ENCODE measurements at places on chromosomes 3 and 15.

GRCh38 chr15:33215941-33216872 lies 21.7 kb upstream of the FMN1 start:
- ATAC-seq = no peak

DNA sequence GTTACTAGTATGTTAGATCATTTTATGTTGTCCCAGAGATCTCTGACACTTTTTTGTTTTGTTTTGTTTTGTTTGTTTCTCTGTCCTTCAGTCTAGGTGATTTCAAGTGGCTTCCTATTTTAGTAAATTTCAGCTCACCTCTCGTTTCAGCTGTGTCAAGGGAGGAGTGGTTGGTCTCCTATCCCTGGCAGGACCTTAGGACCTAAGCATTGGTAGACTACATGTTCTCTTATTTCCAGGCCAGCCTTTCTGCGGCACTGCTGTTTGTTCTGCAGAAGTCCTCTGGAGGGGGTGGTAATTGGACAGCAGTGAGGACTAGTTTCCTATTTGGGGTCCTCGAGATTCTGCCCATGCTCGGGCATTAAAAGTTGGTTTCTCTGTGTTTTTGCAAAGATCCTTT lies 31.8 kb downstream of the MGA start:
- ATAC-seq = no peak

- no peak for ATAC-seq
Observed at GRCh38 chr3:5977331-5977730, 789.8 kb downstream of the EDEM1 start.

GRCh38 chr15:77670558-77671361 lies 38.0 kb upstream of the LINGO1 start:
- no peak for ATAC-seq

- no peak for ATAC-seq
Observed at GRCh38 chr3:55607844-55608243, 120.7 kb upstream of the WNT5A start.

DNA sequence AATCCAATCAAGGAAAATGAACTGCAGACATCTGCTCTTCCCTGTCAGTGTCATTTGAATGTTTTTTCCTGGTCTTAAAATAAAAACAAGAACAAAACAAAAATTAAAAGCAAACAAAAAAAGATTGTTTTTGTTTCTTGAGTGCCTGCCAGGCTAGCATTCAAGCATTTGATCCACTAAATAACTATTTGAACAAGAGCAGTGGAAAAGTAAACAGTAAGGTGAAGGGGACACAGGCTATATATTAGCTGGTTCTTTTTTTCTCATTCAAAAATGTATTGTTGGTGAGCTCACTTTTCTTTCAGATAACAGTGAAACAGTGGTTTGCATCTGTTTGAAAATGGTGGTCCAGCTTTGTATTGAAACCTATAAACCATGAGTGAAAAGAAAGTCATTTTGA lies 586.9 kb upstream of the SGO1 start:
- ATAC-seq = no peak

- peak; percentile 97 for ATAC-seq
Observed at GRCh38 chr3:188553569-188553968, 399.6 kb downstream of the LPP start.

DNA sequence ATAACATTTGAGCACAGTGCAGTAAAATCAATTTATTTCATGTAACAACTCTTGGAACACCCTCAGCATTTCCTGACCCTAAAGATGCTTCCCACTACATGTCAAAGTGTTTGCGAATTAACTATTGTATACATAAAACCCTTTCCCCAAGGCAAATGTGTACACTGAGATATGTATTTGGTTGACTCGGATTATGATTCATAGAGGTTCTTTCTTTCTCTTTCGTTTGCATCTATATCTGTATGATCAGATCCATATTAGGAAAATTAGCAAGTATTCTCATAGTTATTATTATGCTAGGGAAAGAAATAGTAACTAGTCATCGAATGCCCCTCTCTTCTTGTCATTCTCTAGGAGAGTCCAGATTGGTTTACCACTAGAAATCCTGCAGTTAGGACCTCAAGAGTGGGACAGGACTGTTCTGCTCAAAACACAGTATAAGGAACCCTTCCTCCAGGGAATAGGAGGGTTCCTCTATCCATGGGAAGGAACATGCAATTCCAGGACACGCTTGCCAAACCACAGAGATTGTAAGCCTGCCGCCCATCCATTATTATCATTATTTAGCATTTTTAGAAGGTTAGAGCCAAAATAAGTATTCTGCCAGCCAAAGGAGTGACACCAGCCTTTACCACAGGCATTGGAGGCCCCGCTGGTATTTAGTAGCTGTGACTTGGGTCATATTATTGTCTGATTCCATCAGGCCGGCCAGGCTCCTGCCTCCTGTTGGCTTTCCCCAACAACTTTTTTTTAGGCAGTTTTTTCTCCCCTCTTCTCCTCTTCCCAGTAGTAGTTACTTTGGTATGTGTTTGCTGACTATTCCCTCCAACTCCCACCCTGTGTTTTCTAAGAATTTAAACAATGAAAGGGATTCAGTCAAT lies 100.7 kb downstream of the GALK2 start:
- ATAC-seq = peak; percentile 50

- no peak for ATAC-seq
Observed at GRCh38 chr15:92580933-92581445, 74.6 kb downstream of the FAM174B start.

DNA sequence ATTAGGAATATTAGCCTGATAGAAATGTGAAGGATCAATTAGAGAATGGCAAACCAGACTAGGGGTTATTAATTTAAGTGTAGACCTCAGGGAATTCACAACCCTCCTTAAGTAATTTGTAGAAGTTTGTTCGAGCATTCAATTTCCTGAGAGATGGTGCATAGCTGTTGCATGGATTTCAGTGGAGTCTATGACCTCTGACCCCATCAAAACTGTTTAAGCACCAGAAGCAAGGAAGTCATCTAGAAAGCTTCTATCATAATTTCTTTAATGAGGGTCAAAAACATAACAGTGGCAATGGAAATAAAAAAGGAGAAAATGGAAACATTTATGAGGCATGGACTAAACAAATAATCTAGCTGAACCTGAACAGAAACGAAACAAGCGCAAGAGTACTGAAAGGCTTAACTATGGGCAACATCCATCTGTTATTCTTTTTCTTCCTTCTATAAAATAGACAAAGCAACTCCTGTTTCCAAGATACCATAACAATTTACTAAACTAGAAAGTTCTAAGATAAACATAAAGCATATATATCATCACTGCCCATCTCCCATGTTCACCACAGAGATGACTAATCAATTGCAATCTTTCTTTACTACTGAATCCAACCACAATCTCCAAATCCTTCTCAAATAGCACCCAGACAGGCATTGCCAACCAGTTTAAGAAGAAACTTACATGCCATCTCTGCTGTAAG lies 151.4 kb downstream of the THRB start:
- peak; percentile 32 for ATAC-seq

DNA sequence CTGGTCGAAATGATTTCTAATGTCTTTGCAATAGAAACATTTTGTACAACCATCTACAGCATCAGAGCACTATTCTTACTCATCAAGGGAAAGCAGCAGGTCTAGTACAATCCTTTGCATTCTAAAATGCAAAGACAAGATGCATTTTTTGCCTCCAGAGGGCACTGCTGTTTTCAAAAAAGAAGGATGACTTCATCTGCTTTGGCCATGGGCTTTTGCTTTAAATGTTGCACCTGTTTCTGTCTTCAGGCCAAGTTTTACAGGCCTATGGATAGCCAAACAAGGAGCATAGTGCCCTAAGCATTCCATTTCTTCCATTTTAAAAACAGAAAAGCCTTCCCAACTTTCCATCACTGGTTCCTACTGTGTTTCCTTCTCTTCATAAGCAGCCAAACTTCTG lies 3.4 kb downstream of the PARP9 start:
- peak; percentile 44 for ATAC-seq

GRCh38 chr3:114451051-114451451 lies 157.2 kb downstream of the TIGIT start:
- no peak for ATAC-seq

DNA sequence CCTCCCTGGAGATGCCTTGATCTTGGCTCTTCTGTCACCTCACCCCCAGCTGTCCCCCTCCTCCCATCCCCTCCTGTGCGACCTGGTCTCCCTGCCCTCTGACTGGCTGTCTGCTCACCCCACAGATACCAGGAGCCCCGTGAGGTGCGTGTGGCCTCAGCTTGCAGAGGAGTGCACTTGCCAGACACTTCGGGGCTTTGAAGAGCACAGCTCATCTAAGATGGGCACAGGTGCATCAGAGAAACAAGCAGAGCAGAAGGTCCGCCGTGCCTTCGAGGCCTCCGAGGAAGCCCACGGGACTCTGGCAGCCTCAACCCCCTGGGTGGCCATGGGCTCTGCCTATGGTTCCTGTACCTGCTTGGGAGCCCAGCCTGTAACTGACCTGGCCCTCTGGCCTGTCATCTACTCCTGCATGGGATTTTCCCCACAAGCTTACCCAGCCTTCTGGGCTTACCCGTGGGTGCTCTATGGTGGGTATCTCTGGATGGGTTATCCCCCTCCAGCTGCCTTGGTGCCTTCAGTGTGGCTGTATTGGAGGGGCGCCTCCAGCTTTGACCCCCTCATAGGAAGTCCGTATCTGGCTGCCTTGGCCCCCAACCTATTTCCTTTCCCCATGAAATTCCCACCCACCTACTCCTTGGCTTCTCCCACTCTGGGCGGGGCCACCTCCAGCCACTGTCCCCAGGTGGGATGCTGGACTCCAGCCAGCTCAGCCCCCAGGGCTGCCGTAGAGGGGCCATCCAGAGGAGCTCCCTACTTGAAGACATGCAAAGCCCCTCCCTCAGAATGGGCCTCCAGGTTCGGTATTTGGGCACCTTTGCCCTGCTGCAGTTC lies 3.8 kb downstream of the PRR23E start:
- ATAC-seq = no peak

- no peak for ATAC-seq
Observed at GRCh38 chr3:152480282-152480953, 211.7 kb downstream of the MBNL1 start.

- ATAC-seq = no peak
Observed at GRCh38 chr3:58667704-58668103, 1.1 kb upstream of the FAM3D start.

DNA sequence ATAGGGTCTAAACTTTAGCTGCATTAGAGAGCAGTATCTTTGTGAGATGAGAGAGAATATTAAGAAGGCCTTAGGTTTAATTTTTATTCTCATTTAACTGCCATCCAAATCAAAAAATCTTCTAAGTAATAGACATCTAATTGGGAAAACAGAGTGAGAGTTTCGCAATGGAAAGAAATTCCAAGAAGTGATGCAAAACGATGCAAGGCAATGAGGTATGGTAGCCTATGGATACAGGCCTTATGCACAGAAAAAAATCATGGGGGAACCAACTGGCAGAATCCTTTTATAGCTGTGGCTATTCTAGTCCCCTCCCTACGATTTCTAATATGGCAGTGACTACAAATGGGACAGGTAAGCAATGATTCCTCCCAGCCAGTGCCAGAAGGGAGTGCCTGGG lies 225.9 kb downstream of the GREM1 start:
- no peak for ATAC-seq

GRCh38 chr15:68818066-68818768 lies 2.5 kb downstream of the ANP32A start:
- ATAC-seq = peak; percentile 20

- ATAC-seq = no peak
Observed at GRCh38 chr3:43641306-43642114, 19.7 kb upstream of the ANO10 start.

DNA sequence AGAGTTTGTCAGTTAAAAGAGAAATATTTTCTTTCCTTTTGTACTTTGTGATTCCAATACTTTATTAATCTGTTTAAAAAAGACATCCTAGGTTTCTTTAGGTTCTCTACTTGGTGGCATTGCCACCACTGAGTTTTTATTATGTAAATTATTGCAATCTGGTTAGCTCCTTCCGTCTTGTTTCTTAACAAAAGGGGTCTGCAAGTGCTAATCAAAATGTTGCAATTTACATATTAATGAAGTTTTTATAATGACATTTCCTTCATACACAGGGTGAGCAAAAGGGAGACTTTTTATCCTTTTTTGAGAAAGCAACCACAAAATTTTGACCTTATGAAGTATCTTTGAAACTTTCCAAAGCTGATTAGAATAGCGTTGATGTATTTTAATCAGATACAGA lies 1307.3 kb downstream of the ROBO2 start:
- ATAC-seq = no peak

- ATAC-seq = no peak
Observed at GRCh38 chr3:78736863-78737262, 1030.9 kb downstream of the ROBO1 start.

DNA sequence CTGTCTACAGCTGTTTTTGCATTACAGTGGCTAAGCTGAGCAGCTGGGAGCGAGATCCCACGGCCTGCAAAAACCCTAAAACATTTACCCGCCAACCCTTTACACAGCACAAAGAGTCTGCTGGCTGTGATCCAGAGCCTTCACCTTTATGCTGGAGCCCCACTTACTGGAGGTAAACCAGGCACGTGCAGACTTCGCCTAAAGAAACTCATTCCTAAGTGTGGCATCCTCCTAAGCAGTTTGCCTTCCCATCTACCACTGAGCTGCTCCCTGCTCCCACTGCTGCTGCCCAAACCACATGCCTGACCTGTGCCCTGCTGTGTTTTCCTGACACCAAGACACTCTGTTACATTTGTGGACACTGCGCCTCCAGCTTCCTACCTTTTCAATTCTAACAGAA lies 53.0 kb downstream of the CHSY1 start:
- no peak for ATAC-seq

GRCh38 chr3:67875338-67875737 lies 220.9 kb upstream of the SUCLG2 start:
- ATAC-seq = no peak

GRCh38 chr3:148158210-148158609 lies 539.5 kb upstream of the AGTR1 start:
- no peak for ATAC-seq

GRCh38 chr3:37295925-37296324 lies 121.5 kb upstream of the LRRFIP2 start:
- no peak for ATAC-seq

DNA sequence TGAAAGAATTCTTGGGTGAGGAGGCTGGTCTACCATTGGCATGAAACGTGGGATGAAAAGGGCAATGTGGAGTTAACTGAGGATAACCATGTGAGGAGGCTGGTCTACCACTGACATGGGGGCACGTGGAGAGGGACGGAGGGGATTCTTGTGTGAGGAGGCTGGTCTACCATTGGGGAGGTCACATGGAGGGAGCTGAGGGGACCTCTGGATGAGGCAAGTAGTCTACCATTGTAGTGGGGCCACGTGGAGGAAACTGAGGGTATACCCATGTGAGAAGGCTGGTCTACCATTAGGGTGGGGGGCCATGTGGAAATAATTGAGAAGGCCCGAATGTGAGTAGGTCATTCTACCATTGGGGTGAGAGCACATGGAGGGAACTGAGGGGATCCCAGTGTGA lies 154.1 kb downstream of the FBLN2 start:
- no peak for ATAC-seq

GRCh38 chr3:18445401-18446148 lies 20.4 kb upstream of the SATB1 start:
- peak; percentile 46 for ATAC-seq

- ATAC-seq = no peak
Observed at GRCh38 chr15:94722024-94722636, 490.8 kb downstream of the MCTP2 start.
